Activated T-helper 1 cell treated with anti-CD3 and anti-CD28 coated beads, Interleukin-2, amount 50 U/mL, for 16 hours (primary cell): ENCODE measurements at places on chromosomes 1 and 21.

GRCh38 chr1:107871687-107872395 is 93.1 kb downstream of the VAV3 start:
- DNase-seq, result no peak

DNA sequence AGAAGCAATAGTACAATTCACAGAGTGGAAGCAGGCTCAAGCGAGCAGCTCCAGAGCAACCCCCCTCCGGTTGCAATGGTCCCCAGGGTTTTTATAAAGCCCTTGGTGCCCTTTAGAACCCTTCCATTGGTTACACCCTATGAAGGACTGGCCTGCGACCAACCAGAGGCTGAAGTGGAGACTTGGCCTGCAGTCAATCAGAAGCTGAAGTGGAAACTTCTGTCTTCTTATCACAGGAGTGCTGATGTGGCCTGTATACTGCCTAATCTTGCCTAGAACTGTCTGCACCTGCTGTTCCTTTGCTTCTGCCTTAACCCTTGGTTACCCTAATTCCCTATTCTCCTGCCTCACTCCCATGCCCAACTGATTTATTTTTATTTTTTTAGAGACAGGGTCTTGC is 15.4 kb upstream of the FRRS1 start:
- DNase-seq, result no peak

DNA sequence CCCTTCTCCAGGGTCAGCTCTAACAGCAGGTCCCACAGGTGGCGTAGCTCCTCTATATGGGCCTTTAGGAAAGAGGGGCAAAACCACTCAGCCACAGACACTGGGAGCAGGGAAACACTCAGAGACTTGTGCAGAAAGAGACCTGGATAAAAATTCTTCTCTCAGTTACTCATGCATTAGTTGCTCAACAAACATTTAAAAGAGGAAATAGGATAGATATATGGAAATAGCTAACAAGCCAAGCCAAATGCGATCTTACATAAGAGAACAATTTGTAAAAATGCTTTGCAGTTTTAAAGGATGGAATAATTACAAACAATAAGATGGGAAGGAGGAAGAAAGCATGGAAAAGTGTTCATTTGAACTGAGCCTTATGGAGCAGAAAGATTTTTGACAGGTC is 4.9 kb downstream of the SPTA1 start:
- DNase-seq, result no peak

DNA sequence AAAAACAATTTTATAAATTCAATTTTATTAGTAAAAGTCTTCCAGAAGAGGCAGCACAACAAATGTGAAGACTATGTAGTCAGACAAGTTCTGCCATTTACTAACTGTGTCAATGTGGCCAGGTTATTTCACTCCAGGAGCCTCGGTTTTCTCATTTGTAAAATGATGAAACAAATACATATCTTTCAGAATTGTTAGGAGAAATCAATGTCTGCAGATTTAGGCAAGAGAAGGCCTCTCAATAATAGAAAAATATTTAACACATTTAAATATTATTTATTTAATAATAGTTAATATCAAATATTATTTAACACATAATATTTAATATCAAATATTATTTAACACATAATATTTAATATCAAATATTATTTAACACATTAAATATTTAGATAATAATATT is 75.6 kb upstream of the PTGFR start:
- DNase-seq, result no peak

DNA sequence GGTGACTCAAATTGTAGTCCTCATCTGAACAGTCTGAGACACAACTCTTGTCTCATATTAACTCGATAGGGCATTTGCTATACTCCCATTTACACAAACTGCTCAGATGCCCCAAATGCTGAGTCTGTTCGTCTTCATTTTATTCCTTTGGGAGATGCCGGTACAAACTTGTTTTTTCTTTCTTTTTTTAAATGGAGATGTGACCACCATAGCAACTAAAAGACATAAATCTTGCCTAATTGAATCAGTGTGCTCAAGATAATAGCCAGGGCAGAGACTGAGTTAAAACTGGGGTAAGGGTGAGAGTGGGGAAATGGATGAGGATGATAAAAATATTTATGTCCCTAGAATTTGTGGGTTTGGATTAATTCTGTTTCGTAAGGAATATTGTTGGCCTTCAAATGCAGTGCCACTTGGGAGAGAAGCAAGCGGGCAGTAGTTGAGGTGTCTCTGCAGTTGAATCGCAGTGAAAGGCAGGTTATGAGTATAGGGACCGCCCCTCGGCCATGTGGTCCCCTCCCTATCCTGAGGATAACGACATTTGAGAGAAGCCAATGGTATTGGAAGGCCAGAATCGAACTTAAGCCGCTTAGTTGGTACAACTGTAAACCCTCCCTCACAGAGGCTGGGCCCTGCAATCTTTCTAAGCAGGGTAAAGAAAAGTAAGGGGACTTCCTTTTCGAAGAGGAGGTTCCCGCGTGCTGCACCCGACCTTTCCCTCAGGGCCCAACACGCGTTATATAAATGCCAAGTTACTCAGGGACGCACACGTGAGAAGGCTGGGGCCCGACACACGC is 859 bp upstream of the LRRC8B start:
- peak; percentile 43 for DNase-seq

GRCh38 chr1:224182057-224182865 is 779 bp upstream of the DEGS1 start:
- DNase-seq, result peak; percentile 11

- no peak for DNase-seq
These were observed 76.4 kb downstream of the TTC3 start for GRCh38 chr21:37149411-37149810.
